Stimulated activated CD8-positive, alpha-beta memory T cell treated with anti-CD3 and anti-CD28 coated beads, Interleukin-15, amount 100 ng/mL, for 48 hours (primary cell): ENCODE measurements at places on chromosomes 12 and 14.

GRCh38 chr12:18430425-18431048 lies 169.2 kb downstream of the PIK3C2G start:
- no peak for DNase-seq

GRCh38 chr12:120015313-120015712 lies 26.3 kb downstream of the BICDL1 start:
- peak; percentile 55 for DNase-seq

DNA sequence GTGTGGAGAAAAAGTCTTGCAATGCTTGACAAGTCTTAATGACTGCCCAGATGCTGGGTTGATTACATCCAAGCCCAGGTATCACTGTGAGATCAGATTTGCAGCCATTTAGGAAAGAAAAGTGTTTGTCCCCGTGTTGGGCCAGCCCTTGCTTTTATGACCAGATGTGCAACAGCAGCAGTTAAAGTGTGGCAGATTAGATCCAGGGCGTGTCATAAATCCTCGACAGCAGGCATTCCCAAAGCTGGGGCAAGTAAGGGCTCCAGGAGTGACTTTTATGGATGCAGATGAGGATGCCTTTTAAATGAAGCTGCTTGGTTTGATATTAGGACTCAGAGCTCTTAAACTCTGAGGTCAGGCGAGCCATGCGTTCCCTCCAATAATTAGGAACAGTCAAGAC lies 1.7 kb downstream of the SMOC1 start:
- no peak for DNase-seq

GRCh38 chr12:76547526-76547925 lies 12.0 kb downstream of the OSBPL8 start:
- DNase-seq, result no peak

DNA sequence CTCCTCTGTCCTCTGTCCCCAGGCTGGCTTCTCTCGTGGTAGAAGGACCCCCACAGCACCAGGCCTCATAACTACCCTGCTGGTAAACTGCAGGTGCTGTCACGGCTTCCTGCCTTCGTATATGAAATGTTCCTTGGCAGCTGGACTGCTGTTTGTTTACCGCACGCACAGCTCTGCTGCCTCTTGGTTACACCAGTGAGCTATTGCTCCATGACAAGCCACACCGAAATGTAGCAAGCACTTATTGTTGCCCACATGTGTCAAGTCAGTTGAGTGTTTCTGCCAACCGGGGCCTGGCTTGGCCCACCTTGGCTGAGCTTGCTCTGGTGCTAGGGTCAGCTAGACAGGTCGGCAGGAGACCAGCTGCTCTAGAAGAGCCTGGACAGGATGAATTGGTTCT lies 21.7 kb upstream of the TCL1B start:
- DNase-seq, result no peak

DNA sequence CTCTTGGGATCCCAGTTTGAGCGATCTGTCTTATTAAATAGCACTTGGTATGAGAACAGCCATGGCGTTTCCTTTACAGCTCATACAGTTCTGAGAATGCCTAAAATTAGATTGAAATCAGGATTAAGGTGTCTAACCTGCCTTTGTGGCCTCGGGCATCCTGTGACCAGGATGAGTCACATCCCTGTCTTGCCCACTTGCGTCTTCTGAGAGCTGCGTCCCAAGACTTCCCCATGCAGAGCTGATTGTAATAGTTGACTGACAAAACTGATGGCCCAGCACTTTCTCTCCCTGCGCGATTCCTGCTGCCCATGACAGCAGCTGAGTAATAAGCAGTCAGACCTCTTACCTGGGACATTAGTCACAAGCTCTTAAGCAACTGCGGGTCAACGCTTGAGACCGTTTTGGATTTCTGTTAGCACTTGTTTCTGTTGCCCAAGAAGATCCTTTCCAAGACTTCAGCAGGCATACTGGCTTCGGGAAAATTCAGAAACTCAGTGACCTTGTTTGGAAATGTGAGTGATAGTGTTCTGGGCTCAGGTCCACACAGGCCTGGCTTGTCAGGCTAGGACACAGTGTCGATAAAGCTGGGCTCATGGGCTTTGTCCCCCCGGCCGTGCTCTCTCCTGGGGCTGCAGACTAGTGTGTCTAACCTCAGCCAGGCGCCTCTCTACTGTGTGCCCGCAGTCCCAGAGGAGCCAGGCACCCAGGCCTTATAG lies 169.9 kb upstream of the HIF1A start:
- peak; percentile 74 for DNase-seq

DNA sequence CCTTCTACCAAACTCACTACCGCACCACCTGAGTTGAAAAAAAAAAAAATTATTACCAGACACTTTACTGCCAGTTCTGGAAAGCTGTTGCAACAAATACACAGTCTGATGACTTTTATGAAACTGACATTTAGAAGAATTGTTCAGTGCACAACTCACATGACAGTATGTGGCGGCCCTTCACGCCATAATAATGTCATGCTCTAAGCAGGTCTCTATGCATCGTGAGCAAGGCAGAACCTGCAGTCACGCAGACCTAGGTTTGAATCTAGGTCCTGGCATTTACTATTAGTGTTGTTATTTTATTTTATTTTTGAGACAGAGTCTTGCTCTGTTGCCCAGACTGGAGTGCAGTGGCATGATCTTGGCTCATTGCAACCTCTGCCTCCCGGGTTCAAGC lies 8.1 kb downstream of the MYL2 start:
- DNase-seq, result no peak

DNA sequence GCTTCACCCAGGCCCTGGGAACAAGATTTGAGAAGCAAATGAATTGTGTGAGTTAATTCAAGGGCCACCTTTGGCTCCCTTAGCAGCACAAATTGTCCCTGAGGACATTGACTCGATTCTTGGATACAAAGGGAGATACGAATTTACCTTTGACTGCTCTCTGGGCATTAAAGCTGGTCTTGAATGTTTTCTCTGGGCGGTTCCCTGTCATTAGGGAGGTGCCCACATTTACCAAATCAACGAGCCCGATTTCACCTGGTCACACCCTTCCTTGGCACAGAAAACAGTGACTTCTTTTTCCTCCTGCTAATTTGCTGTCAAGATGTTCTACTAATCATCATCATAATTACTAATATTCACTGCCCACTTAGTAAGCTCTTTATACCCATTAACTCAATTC lies 27.1 kb upstream of the CCDC63 start:
- no peak for DNase-seq

DNA sequence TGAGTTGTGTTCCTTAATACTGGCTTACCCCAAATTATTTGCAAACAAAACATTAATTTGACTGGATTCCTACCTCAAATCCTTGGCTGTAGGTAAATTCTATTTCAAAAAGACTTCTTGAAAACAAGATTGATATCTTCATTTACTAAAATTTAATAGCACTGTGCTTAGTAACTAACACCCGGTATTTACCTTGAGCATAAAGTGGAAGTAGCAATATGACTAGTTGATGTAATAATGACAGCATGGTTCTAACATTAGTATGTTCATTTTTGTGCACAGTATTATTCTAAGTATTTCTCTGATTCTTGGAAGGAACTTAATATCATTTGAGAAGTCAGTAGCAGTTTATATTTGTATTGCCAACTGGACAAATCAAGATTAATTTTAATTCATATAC lies 96.8 kb downstream of the PPHLN1 start:
- DNase-seq, result no peak

GRCh38 chr14:104694475-104694950 lies 5.1 kb downstream of the INF2 start:
- no peak for DNase-seq

DNA sequence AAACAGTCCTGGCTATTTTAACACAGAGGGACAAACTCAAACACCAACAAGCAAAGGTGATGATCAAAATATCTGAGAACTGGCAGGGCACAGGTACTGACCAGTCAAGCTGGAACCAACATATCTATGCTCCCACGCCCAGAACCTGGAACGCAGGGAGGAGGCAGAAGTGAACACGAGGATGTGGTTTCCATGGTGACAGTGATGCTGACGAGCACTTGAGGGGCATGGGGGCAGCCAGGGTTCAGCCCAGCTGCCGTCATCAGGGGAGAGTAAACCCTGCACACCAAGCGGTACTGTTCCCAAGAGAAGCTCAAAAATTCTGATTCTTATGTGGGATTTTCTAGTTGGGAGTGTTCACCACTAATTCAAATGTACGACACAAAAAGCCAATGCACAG lies 113.6 kb upstream of the SFSWAP start:
- DNase-seq, result no peak

- no peak for DNase-seq
Measured at GRCh38 chr14:99575043-99576023, 28.7 kb downstream of the CCDC85C start.

GRCh38 chr14:58969951-58970751 lies 218.3 kb upstream of the DAAM1 start:
- DNase-seq, result no peak

GRCh38 chr12:112973818-112974231 lies 4.5 kb upstream of the OAS2 start:
- DNase-seq, result no peak

- DNase-seq, result no peak
Measured at GRCh38 chr14:101480022-101480746, 81.1 kb upstream of the DIO3 start.

DNA sequence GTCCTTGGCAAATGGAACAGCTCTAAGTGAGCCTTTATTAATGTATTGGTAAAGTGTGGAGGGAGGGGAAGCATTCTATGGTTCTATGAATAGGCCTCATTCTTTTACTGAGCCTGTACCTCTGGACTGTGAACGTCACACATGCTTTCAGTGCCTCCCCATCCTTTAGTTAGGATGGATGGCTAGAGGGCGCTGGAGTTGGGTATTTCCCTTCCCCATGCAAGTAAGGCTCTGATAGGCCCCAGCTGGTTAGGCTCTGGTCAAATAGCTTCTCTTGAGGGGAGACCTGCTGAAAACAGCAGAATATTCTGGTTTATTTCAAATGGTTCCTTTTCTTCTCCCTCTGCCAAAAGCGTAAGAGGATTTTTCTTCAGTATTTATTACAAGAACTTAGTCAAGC lies 860.9 kb upstream of the MDGA2 start:
- DNase-seq, result no peak

- no peak for DNase-seq
Measured at GRCh38 chr14:98234208-98234607, 1037.8 kb downstream of the BCL11B start.

GRCh38 chr12:51666696-51667095 lies 75.7 kb downstream of the SCN8A start:
- no peak for DNase-seq

DNA sequence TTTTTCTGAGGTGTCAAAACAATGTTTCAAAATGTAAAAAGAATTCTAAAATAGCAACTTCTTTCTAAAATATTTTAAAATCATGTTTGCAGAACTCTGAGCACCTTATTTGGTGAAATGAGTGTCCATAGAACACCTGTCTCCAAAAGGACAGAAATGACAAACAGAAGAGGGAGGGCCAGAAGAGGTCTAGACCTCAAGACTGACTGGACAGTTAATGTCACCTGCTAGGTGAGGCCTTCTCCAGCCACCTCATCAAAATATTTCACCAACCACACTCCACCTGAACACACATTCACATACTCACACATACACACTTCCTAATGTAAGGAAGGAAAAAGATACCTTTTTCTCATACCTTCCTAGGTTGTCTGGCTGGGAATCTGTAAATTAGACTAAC lies 147.8 kb upstream of the PLEKHA5 start:
- no peak for DNase-seq

- DNase-seq, result no peak
Measured at GRCh38 chr12:29150462-29150861, 1.4 kb downstream of the FAR2 start.

DNA sequence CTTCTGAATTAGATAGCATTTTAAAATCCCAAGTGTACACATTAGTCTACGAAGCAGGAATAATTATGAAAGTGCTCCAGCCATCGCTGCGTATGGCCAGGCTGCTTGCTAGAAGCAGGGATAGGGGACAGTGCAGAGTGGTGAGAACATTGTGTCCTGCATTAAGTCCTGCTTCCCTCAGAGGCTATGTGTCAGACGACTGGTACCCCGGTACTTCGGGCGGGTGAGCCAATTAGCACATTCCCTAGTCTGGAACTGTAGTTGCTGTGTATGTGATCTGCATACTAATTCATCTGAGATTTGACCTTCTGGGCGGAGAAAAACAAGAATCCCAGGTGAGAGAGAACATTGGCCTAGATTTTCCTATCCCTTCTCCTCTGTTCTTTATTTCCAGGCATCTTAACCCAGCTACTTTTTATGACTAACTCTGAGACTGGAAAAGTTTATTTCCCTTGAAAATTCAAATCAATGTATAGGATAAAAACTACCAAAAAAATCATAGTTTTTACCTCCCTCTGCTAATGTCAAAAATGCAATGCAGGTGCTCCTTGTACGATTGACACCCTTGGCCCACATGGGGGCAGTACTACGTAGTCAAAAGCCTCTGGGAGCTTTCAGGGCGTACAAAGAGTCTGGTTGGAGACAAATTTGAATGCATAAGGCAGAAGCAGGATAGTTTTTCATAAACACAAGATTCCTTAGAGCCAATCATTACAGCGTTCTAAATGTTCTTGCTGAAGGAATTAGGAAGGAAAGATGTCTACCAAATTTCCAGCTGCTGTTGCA lies 764.3 kb downstream of the NOVA1 start:
- no peak for DNase-seq

- no peak for DNase-seq
Measured at GRCh38 chr12:122943196-122943595, 23.1 kb downstream of the ABCB9 start.

DNA sequence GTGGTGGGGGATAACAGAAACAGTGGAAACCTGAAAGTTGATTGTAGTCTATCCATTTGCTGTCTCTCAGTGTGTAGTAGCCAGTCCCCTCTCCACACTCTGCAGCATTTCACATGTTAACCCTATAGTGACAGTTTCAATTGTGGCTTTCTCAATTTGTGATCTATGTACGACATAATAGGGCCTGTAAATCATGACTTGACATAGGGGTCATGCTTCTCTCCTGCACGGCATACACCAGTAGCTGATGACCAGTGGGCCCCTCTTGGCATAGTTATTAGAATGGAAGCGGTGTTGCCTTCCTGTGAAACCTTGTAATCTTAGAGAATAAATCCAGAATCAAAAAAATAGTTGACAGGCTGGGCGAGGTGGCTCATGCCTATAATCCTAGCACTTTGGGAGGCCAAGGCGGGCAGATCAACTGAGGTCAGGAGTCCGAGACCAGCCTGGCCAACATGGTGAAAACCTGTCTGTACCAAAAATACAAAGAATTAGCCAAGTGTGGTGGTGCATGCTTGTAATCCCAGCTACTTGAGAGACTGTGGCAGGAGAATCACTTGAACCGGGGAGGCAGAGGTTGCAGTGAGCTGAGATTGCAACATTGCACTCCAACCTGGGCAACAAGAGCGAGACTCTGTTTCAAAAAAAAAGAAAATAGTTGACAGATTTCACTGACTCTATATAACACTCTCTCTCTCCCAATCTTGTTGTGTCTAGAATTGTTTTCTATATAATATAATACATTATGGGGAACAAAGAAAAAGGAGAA lies 44.6 kb upstream of the VSX2 start:
- DNase-seq, result no peak

DNA sequence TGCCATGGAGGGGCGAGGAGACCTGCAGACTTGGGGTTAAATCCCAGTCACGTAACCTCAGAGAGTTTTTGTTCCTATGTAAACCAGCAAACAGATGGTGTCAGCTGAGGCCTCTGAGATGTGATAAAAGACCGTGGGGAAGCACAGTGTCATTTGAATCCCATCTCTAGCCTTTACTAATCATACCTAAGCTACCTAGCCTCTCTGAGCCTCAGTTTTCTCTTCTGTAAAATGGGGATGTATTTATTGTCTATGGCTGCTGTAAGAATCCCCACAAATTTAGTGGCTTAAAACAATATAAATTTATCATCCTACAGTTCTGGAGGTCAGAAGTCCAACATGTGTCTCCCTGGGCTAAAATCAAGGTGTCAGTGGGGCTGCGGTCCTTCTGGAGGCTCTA lies 33.9 kb downstream of the FOXN4 start:
- DNase-seq, result no peak
